ENCODE measurements at places on chromosomes 3 and 15.

GRCh38 chr3:190970560-190970959 is 108.1 kb upstream of the GMNC start:
- DNase-seq, result no peak

DNA sequence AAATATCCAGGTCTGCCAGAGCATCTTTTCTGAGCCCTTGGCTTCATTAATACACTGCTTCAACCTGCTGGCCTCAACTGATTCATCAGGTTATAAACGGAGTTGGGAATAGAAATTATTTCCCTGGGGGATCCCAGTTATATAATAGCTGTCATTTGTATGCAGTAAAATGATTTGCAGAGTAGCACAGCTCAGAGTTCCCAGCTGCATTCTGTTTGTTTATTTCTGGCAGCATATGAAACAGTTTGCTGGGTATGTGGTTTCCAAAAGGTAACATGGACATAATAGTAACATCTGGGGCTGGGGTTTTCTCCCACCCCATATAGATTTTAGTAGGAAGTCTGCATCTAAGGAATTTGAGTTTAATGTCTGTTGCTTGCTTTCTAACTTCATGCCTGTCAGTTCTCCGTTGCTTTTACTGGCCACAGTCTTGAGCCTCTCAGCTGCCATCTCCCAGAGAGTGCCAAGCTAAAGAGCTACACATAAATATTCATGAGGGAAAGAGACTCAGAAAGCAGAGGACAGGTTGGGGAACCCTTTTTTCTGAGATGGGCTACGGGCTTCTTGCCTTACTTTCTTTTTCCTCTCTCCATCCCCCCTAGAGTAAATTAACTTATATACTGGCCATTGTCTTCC is 124.6 kb downstream of the TMEM108 start:
- DNase-seq, result no peak

DNA sequence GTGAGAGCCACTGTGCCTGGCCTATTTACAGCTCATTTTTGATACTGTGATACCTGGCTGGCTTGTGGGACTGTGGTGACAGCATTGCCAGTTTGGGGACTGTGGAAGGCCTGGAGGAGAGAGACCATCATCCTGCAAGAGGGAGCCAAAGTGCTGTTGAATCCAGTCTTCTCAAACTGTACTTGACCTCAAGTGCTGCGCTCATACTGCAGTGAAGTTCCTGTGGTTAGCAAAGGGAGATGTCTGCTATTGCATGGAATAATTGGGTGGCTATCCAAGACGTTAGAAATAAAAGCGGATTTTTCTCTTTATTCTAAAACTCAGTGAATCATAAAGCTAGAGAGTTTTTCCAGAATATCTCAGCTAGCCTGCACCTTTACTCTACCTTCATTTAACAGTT is 83.4 kb downstream of the CCK start:
- no peak for DNase-seq

DNA sequence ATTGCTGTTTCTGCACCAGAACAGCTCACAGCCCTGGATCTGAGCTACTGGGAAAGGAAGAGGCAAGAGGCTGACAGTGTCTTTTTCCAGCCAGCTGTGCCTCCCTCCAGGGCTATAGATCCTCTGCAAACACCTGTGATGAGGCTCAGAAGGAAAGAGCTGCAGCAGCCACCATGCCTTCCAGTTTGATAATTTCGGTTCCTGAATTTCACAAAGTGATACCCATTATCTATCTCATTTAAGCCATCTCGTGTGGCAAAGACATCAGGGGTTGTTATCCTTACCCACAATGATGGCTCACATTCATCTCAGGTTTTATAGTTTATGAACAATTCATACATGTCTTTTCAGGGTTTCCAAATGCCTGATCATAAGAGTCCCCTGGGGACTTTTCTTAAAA is 1.8 kb upstream of the LARP6 start:
- DNase-seq, result no peak

DNA sequence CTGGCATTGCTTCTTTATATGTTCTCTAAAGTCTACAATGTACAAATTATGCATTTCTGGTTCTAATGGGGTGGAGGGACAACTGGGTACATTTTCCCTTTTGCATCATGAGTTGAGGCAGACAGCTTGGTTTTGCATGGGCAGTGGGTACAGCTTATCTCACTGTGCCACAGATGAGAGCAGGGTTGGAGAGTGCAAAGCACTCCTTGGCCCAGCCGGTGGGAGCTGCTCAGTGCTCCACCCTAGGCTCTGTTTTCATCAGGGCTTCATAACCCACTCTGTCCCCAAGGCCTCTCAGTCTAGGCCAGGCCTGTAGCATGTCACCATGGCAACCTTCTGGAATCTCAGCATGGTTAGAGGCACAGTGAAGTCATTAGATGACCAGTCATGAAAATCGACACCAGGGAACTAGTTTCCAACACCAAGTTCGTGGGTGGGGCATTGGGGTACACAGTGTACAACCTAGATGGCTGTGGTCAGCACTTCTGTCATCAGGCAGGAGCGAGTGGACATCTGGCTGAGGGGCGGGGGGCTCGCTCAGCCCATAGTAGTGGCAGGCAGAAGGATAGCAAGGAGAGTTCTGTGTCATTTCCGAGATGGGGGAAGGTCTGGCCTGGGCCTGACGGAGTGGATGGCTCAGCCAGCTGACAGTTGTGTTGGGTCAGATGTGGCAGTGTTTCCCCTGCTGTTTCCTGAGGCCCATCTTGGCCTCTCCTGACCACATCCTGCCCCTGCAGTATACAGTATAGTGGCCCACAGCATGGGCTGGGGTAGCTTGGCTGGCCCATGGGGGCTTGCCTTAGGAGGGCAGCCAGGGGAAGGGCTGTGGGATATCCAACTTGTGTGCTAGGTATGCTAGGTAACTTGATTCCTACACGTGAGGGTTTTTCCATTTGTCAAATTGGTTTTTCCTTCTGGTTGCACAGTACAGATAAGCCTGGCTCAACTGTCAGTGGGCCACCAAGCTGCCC is 75.7 kb upstream of the PRR23C start:
- DNase-seq, result no peak

- no peak for DNase-seq
These were observed 145.5 kb upstream of the ABHD17C start for GRCh38 chr15:80549654-80550053.

DNA sequence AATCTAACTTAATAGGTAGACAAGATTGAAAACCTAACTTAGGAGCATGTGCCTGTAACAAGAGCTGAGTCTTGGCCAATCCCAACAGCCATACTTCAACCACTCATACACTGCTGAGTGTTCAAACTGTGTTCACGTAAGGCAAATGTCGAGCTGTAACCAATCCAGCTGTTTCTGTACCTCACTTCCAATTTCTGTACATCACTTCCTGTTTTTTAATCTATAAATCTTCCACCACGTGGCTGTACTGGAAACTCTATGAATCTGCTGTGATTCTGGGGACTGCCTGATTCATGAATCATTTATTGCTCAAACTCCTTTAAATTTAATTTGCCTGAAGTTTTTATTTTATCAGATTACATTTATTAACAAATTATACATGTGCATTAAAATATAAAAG is 44.6 kb upstream of the NEDD4 start:
- peak; percentile 22 for DNase-seq

DNA sequence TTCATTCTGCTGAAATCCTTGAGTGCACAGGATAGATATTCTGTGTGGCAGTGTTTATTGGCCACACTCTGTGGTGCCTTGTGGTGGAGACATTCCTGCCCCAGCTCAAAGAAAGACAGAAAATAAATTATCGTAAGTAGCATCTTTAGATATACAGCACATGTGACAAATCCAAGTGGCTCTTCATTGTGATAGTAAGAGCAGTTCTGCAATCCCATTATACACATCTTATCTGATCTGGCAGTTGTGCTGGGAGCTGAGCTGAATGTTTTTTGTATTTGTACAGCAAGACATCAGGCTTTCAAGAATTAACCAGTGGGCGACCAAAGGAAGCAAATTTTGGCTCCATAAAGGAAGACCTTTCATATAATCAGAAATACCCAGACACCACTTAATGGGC is 235.3 kb upstream of the MRPL3 start:
- no peak for DNase-seq

DNA sequence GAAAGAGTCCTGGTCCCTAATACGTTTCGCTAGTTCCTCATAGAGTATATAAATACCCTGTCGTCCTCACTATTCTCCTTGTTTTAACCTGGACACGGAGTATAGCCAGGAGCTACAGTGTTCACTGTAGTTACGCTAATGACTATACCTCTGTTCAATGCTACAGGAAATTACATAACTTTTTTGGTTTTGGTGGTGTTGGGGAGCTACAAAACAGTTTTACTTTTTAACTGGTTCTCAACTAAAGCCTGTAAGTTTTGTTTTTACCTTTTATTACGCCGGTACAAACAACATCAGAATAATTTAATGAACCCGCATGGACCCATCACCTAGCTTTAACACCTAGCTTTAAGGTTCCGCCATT is 1.5 kb downstream of the LMLN start:
- DNase-seq, result no peak

GRCh38 chr3:171276923-171277322 is 183.3 kb downstream of the TNIK start:
- DNase-seq, result no peak

DNA sequence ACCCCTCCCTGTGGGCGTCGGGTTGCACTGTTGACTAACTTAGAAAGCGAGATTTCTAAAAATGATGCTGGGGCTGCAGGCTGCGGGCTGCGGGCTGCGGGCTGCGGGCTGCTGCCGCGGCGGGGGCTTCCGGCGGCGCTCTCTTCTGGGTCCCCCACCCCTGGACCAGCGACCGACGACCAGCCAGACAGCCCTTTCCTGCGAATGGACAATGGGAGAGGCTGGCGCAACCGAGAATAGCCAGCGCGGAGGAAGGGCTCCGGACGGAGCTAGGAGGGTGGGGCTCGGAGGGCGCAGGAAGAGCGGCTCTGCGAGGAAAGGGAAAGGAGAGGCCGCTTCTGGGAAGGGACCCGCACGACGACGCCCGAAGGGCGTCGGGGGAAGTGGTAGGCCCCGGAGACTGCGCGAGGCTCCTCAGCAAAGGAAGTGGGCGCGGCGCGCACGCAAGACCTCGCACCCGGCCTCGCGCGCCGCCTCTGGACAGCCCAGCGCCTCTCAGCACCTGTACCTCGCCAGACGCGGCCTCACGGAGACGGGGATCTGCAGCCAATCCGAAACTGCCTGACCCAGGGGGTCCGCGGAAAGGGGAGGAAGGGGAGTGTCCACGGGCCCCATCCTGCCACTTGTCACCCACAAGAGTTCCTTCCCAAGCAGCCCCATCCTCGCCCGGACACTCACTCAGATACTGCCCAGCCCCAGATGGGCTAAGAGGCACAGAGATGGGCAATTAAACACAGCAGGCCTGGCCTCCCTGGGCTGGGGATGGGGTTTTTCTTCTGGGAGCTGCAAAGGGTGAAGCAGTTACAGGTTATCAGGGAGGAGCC is 70.7 kb downstream of the SLC12A8 start:
- DNase-seq, result peak; percentile 69

GRCh38 chr3:134485075-134485717 is 589 bp downstream of the ANAPC13 start:
- DNase-seq, result no peak

- DNase-seq, result no peak
These were observed 480.5 kb upstream of the ARRDC4 start for GRCh38 chr15:97479957-97480356.

GRCh38 chr15:100951965-100952364 is 32.8 kb downstream of the LRRK1 start:
- no peak for DNase-seq

DNA sequence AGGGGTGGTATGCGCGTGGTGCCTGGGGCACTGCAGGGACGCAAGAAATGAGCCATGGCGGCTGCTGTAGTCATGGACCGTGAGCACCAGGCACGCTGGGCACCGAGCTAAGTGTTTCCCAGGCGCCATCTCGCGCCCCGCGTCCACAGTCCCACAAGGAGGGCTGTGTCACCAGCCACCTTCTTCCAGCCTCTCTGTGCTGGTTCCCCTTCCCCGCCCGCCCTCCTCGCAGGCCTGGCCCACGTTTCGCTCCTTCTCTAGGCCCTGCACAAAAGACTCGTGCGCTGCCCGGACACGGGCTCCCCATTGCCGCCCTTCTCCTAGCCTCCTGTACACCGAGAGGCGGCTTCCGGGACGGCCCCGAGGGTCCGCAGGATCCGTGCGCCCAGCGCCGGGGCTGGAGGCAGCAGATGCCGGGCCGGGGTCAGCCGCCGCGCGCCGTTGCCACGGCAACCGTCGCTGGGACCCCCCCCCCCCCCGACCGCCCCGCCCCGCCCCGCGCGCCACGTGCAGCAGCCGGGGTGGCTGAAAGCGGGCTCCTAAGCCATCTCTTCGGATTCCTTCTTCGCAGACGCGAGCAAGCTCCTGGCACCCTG is 113.4 kb downstream of the SRGAP3 start:
- DNase-seq, result no peak
